ENCODE measurements at places on chromosomes 3 and 15. TPM values are rescaled to one million over a fixed set of nuclear protein-coding genes. Genes with fewer than 3 reads are reported as not detected.

The CFAP20DC gene
- total RNA-seq: 0.86 TPM

The UQCRC1 gene
- 191 TPM for total RNA-seq

The C3orf20 gene
- 0.26 TPM for total RNA-seq

The IQCF5 gene
- not detected for total RNA-seq

The VEPH1 gene
- total RNA-seq: not detected

The CPNE9 gene
- total RNA-seq: 0.93 TPM

The ISL2 gene
- 1.3 TPM for total RNA-seq

The BRPF1 gene
- total RNA-seq: 45.9 TPM

The IL17RE gene
- total RNA-seq: 3.2 TPM

Data from activated T-helper 1 cell treated with anti-CD3 and anti-CD28 coated beads, Interleukin-12 subunit alpha, Interleukin-12 subunit beta, Interleukin-2, Interleukin-4 antibody, amounts not matched to agents 30 ng/mL and 10 ng/mL and 1 ng/mL, durations not matched to agents 14 hours and 24 hours and 36 hours (primary cell).